Stimulated activated CD8-positive, alpha-beta memory T cell treated with anti-CD3 and anti-CD28 coated beads, Interleukin-15, amount 100 ng/mL, for 1 hour (primary cell): ENCODE measurements at places on chromosomes 5 and 9.

GRCh38 chr9:76414661-76415060 is 20.4 kb upstream of the RFK start:
- no peak for DNase-seq

DNA sequence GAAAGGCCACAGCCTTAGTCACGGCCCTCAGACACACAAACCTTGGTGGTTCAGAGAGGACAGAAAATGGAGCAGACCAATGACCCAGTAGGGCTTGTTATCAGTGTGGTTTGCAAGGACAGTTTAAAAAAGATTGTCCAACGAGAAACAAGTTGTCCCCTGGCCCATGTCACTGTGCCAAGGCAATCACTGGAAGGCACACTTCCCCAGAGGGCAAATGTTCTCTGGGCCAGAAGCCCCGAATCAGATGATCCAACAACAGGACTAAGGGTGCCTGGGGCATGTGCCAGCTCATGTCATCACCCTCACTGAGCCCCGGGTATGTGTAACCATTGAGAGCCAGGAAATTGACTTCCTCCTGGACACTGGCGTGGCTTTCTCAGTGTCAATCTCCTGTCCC is 950.1 kb upstream of the CTNND2 start:
- no peak for DNase-seq

DNA sequence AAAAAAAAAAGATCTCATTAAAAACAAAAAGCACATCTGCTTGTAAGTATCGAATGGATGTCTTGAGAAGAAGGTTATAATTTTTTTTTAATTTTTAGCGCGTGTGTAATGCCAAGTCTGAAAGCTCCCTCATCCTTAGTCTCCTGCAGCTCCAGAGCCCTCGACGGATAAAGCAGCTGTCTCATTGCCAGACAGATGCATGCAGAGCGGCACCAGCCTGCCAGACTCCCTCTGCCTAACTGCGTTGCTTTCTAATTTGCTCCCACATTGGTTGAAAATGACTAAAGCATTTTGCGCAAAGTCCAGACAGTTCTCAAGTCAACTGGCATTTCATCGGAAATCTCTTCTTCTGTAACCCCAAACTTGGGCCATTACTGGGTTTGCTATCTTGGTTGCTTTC is 29.4 kb downstream of the OLFM1 start:
- no peak for DNase-seq

DNA sequence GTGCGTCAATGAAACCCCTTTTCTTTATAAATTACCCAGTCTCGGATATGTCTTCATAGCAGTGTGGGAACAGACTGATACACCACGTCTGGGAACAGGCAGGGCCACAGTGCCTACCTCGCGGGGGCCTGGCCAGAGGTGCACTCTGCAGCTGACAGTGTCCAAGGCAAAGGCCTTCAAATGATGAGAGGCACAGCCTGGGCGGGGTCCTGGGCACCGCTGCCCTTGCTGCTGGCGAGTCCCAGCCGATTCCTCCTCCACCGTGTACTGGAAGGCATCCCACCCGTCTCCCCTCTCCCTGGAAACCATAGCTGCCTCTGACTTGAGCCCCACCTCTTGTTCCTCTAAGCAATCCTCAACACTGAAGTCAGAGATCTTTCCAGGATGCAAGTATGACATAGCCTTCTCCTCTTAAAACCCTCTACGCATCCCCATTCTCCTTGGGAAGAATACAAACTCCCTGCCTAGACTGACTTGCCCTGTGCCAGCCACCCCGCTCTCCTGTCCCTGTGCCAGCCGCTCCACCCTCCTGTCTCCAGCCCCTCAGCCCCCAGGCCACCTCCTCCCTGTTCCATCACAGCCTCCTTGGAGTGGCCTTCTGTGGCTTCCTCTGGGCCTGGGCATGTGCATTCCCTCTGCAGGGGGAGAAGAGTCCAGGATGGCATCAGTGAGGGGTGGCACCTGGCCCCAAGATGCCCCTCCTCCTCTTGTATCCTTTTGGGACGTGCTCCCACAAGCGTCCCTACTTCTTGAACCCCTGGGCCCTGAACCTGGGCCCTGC is 8.1 kb upstream of the COL5A1 start:
- DNase-seq: no peak

DNA sequence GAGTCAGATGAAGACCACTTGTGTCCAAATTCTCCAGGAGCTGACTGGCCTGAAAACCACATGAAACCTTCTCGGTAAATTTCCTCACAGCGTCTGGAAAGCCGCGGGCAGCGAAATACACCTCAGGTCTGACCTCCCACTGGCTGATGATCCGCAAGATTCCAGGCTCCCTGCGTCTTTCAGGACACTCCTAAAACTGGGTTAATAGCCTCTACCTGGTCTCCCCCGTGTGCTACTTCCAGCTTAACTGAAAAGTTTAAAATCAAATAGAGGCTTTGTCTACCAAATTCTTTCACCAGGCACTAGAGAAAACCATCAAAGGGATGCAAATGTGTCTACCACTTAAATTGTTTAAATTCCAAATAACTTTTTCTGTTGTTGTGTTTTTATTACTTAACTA is 312.6 kb downstream of the DRD1 start:
- DNase-seq: no peak

GRCh38 chr5:29697785-29698414 is 1495.6 kb upstream of the CDH6 start:
- DNase-seq: no peak
